Fibroblast of skin of left biceps (primary cell): ENCODE measurements at places on chromosomes 3 and 15.
A peak's percentile ranks its signal among the peaks of the same experiment; 100 is the strongest.

- no peak for DNase-seq
These were observed 68.2 kb upstream of the CORO2B start for GRCh38 chr15:68510558-68510957.

- DNase-seq: peak; percentile 90
These were observed 284.2 kb upstream of the TPM1 start for GRCh38 chr15:62758126-62758951.

DNA sequence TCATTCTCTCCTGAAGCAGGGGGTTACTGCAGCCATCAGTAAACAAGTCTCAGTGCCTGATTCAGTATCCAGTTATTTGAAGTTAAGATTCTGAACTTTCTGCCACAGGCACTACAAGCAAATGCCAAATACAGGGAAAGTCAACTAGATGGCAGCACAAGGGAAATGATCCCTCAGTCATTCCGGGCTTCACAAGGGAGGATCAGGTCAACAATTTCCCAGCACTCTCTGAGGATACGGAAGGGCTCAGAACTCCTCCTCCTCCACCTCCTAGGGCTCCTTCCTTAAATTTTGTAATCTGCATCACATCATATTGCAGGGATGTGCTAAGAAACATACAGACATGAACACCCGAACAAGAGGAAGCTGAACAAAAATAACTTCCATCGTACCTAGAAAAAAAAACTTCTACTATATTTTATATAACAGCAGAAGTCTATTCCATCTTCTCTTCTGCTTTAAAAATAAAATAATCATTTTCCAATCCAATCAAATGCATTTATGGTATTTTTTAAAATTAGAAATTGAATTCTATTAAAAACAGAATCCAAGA, 187.1 kb downstream of the FMN1 start:
- DNase-seq: no peak

DNA sequence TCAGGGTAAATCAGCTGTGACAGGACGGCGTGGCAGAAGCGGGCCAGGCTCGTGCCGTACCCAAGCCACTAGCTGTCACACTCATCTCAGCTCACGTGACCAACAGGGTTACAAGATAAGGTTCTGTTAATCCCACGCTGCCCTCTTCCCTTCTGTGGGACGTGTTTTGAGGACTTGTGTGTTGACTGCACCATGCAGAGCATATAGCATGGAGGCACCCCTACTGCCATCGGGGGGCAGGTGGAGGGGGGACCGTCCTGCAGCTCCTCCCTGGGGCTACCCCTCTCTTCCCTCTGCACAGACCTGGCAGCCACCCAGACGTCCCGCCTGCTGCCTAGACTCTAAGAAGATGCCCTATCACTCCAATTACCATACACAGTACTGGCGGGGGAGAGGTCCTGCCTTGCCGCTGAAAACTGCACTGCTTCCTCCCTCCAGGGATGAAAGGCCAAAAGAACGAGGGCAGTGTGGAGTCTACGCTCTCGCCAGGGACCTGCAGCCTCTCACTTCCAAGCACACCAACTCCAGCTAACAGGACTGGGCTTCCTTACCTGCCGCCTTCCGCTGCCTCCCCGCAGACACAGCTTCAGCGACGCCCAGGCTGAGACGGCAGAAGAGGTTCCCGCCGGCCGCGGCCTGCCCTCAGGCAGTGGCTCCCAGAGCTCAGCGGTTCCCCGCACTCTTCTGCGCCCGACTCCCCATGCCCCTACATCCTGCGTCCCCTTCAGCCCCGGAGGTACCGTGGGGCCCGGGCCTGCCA, at the start of gene TNK2:
Gene TNK2, minus strand, starts transcription at position 618 of the 760 bp plus-strand sequence. CDS start 19,963 bp downstream, outside the sequence.
- DNase-seq: no peak

DNA sequence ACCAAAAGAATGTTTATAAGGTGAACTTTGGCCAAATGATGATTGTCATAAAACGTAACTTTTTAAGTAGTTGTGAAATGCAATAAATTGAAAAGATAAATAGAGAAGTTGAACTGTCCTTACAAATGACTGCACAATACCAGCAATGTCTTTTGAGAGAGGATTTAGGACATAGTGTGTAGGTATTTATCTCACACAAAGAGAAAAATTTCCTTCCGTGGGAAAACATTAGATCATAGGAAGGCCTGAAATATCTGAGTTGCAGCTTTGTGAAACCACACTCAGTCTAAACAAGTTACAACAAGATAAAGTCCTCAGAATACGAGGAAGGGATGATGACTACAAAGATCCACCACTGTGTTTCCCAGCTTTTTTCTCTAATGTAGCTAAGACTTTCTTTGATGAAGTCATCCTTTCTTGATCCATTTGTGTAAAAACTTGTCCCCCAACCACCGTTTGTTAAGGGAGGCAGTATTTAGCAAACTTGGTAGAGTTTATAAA, 16.0 kb downstream of the ROBO2 start:
- no peak for DNase-seq

DNA sequence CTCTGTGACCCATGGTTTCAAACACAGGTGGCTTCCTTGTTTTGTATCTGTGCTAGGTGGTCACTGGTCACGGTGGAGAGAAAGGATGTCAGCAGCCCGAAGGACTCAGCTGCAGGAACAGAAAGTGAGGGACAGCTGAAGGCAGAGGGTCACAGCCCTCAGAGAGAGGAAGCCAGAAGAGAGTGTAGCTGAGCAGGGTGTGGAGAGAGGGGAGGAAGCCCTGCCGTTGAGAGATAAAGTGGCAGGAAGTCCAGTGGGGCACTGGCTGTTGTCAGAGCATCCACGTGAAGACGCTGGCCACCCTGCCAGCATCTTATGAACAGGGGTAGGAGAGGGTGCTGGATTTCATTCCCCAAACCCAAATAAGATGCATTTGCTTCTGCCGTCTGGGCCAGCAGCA, 36.9 kb downstream of the LIMD1 start:
- DNase-seq: no peak
